ENCODE measurements at places on chromosomes 3 and 15.

- DNase-seq, result no peak
Observed at GRCh38 chr3:194856296-194856695, 170.6 kb downstream of the FAM43A start.

DNA sequence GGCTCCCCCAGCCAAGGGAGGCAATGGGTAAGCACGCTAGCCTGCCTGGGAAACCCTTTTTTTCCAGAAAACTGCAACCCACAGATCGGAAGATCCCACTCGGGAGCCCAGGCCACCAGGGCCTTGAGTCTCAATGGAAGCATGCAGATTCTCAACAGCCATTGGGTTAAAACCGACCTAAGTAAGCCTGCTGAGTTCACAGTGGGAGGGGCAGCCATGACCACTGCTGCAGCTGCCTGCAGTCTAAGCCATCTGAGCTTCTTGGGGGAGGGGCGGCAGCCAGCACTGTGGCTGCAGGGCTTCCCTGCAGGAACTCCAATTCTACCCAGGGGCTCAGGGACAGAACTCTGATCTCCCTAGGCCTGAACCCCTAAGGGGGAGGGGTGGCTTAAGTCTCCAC lies 82.0 kb downstream of the DPPA2 start:
- DNase-seq, result no peak

DNA sequence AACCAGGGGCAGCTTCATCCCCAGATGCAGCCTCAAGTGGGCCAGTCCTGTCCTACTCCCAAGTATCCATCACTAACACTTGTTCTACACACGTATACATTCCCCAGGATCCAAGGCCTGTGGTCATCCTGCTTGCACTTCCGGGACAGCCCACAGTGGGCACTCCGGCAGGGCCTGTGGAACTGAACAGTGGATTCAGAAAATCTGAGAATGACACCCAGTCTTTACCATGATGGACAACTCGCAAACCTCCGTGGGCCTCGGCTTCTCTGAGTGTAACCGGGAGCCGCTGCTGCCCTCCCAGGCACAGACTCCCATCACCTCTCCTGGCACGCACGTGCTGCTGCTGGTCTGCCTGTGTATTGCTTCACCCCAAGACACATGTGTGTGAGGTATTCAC lies 59.6 kb downstream of the ATP10A start:
- no peak for DNase-seq

GRCh38 chr3:178669022-178669601 lies 132.9 kb downstream of the KCNMB2 start:
- no peak for DNase-seq

DNA sequence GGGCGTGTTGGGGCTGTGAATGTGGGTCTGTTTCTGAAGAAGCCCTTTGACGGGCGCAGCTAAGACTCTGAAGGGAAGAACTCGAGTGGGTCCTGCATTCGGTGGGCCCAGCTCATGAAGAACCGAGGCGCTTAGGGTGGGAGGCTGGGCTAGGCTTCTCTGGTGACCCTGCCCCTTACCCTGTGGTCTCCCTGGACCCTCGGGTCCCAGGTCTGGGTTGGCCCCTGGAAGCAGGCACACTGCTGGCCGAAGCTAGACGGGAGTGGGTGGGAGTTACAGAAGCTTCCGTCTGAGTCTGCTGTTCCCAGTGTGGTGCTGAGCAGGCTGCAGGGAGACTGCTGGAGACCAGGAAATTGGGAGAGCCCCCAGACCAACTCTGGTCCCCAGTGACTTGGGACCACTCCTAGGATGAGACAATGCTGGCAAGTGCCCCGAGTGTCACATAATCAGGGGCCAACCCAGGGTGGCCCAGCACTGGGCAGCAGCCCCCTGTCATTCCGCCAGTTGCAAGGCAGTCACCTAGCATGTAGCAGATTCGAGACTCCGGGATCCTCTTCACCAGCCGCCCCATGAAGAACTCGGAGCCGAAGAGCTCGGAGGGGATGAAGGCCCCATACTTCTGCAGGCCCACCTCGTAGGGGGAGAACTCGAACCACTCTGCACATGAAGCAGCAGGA lies 16.7 kb upstream of the EHD4 start:
- no peak for DNase-seq

DNA sequence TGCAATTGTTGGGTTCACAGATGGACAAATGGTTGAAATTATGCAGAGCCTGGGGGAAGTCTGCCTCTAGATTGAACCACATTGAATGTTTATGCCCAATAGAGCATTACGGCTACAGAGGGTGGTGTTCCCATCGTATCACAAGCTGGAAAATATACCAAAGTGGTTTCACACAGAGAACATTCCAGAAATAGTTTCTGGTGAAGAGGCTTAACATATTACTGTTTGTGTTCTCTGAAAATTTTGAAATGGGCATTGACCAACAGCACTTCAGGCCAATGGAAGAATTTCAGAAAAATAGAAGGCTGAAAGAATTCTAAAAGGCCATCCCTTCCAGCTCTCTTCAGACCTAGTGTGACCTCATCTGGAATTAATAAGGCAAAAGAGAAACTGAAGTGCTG lies 203.9 kb downstream of the NEK10 start:
- DNase-seq, result no peak

GRCh38 chr3:6326771-6327170 lies 534.1 kb upstream of the GRM7 start:
- DNase-seq, result no peak

GRCh38 chr15:96622714-96623113 lies 292.2 kb downstream of the NR2F2 start:
- no peak for DNase-seq

- no peak for DNase-seq
Observed at GRCh38 chr15:39942101-39942752, 8.3 kb downstream of the EIF2AK4 start.

GRCh38 chr3:23760871-23761373 lies 44.8 kb upstream of the UBE2E1 start:
- DNase-seq, result peak; percentile 33

GRCh38 chr15:49015896-49016295 lies 30.4 kb downstream of the SECISBP2L start:
- DNase-seq, result no peak

- no peak for DNase-seq
Observed at GRCh38 chr15:65194826-65195547, 9.8 kb upstream of the CLPX start.

DNA sequence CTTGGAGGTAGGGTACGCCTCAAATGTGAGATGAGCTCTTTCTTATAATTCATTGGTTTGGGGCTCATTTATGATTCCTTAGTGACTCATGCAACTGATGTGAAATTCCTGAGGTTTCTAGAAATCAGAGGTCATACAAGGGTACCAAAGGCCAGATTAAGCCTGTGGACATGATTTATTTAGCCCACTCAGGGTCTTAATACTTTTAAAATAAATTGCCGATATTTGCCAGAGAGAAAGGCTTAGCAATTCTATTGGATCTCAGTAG lies 289.0 kb downstream of the NEK10 start:
- DNase-seq, result no peak

- no peak for DNase-seq
Observed at GRCh38 chr15:77081971-77082370, 11.1 kb upstream of the TSPAN3 start.

DNA sequence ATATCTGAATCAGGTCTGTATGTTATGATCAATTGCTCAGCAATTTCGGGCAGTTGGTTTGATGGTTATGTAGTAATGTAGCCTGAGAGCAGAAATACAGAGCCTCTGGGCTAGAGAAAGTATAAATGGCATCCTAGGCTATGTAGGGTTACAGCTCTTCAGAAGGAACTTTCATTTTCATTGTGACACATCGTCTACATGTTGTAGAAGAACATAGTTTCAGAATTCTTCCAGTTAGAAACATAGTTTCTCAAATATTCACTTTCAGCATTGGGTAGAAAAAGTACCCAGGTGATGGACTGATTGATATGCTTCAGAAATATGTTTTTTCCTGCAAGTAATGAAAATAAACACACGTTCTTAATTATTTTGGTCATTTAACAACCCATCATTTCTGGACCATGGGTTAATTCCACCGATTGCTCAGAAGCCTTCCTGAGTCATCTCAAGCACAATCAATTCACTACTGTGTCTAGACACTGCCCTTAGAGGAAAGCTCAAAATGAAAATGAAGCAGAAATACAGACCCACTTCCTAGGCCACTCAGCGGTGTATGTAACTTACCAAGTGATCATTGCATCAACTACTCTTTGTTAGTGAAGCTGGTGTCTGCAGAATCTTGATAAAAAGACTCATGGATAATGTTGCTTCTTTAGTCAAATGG lies 88.8 kb upstream of the TSEN2 start:
- DNase-seq, result peak; percentile 17

DNA sequence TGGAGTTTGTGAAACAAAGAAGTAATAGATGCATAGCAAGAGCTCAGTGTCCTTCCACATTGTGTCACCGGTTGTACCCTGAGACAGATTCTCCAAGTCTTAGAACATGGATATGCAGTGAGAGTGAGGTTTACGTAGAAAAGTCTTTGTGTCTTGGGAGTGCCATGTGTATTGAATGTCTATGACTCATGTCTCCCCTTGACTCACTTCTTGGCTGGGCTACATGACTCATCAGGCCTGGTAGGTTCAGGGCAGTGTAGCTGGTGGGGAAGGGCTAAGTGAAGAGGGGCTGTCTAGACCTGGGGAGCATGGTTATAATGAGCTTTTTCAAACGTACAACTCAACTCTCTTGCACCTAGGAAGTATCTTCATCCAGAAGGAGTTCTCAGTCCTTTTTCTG lies 167.4 kb downstream of the GAP43 start:
- DNase-seq, result no peak

DNA sequence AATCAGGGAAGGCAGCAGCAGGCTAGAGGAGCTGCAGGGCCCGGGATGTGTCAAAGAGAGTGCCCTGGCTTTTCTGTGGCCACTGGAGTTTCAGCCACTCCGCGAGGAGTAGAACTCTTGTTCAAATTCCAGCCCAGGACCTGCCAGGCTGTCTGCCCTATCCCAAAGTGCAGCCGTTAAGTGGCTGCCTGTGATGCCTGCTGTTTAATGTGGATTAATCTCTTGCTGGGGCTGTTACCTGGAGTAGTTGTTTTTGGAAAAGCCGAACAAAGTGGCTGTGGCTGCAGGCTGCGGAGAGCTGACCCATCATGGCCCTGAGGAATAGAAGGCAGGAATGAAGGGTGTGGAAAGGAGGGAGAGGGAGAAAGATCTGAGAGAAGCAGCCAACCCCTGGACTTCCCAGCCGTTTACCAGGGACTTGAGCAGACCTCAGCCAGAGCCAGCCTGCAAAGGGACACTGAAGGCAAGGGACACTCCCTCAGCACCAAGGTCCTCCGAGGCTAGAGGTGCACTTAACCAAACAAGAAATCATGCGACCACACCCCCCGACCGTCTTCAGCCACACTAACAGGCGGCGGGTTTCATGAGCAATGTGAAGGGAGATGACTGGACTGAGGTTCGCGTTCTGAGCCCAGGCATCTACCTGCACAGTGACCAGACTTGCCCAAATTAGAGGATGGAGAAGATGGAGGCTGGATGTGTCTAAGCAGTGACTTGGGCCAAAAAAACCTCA lies 4.7 kb downstream of the CDAN1 start:
- no peak for DNase-seq

DNA sequence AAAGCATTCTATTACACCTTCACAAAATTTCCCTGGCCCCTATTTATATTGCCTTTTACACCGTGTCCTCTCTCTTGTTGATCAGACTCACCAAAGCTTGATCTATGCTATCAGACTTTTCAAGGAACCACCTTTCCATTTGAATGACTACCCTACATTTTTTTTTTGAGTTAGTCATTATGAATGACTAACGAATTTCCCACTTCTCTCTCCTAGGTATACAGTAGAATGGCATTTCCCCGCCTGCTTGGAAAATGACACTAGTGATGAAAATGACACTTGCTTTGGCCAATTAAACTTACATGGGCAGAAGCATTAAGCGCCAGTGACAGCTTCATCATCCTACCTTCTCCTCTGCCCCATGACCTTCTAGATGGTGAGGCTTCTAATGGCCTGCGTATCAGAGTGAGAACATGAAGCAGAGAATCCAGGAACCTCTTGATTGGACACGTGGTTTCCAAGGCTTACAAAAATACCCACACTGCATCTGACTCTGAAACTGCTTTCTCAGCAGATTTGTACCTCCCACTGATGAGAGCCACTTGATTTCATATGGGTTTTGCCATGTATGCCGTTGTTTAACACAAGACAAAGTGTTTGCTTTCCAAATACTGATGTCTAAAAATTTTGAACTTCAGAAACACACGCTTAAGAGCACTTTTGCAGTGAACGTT lies 370.5 kb downstream of the CTNNB1 start:
- DNase-seq, result no peak

DNA sequence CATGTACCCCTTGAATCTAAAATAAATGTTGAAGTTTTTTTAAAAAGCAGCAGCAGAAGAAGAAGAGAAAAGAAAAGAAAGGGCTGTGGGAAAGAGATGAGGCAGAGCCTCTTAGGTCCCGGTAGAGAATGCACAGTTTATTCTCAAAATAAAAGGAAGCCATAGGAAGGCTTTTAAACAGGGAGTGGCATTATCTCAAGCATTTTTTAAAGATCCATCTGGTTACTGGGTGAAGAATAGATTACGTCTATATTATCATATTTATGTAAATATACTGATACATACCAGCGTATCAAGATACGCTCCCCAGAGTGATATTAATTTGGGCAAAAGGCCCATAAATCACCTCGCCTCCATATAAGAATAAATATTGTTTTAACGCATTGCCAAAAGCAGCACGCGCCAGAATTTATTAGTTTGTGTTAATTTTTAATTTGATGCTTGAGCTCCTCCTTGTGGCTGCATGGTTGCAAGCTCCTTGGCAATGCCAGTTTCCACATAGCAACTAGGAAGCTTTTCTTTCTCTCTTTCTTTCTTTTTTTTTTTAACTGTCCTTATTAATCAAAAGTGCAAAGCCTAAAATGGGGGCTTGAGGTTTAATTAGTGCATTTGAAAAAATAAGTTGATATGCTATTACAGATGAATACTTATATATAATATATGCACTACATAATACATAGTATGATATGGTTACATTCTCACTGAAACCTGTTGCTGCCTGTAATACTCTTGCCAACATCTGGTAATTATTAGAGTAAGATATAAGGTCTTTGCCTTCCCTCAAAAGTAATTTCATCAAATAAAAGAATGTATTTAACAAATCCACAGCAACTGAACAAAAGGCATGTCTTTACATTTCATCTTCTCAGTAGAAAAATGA lies 242.8 kb upstream of the UBE2E2 start:
- no peak for DNase-seq

Measured in GM12892 (cell line).